ENCODE measurements at places on chromosomes 1 and 21.

DNA sequence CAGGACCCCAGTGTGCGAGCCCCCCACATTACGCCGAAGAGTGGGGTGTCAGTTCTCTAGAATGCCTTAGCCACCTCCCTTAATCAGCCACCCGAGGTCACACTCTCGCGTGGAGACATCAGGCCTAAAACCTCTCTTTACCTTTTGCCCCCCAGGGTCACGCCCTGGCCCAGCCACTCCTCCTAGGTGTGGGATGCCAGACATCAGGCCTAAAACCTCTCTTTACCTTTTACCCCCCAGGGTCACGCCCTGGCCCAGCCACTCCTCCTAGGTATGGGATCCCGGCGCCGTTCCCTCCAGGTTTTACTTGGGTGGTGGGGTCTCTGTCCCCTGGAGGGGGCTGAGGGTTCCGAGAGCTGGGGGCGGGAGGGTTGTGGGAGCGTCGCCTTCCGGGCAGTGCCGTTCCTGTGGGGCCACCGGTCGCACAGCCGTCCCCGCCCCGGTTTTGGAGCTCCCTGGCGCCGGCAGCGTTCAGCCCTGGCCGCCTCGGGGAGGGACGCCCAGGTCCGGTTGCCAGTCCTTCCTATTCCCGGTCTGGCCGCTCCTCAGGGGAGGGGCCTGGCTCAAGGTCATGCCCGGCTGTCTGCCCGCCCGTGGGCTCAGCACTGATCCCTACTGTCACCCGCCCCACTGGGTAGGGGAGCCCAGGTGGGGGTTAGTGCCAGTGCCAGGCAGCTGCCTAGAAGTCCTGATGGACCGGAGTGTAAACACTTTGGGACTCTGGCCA is 882 bp downstream of the VPS13D start:
- DNase-seq = no peak

- DNase-seq = peak; percentile 45
Measured at GRCh38 chr1:228149406-228150119, at the start of gene GJC2. GJC2 (plus strand) TSS chr1:228149930; CDS start chr1:228157759, 7,829 bp downstream.

DNA sequence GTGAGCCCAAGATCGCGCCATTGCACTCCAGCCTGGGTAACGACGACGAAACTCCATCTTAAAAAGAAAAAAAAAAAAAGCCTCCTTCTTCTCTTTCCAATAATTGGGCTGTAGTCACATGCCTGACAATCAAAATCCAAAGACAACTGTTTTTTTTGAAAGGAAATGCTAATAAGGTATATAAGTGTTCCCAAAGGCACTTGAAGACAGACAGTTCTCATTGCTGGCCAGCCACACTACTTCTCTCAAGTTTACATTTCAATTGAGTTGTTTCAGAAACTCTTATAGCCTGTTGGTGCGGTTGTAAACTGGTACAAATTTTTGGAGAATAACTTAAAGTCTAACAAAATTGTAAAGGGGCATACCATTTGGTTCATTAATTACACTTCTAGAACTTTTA is 23.3 kb downstream of the GATAD2B start:
- no peak for DNase-seq

- no peak for DNase-seq
Measured at GRCh38 chr1:57124768-57125446, 159.1 kb upstream of the C8B start.

DNA sequence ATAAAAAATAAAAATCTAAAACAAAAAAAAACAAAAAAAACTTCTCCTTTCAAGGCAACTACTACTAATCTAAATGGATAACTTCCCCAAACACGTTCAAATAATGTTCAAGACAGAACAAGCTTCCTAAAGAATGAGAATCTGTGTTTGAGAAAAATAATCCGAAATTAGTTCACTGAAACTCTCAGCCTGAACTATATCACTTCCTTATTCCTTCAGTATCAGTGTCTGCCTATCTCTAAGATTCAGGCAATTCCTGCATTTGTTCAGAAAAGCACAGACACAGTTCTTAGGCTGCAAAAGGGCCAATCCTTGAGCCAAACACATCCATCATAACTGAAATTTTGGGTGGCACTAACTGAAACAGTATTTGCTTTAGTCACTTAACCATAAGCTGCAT is 22.4 kb downstream of the DSTYK start:
- no peak for DNase-seq

- no peak for DNase-seq
Measured at GRCh38 chr21:28683982-28684752, 308.5 kb downstream of the LTN1 start.

- DNase-seq = no peak
Measured at GRCh38 chr1:231279683-231280082, 38.7 kb downstream of the GNPAT start.

GRCh38 chr1:23576338-23577055 is 17.2 kb upstream of the ID3 start:
- no peak for DNase-seq

GRCh38 chr1:43949678-43950077 is 2.9 kb downstream of the IPO13 start:
- DNase-seq = no peak

DNA sequence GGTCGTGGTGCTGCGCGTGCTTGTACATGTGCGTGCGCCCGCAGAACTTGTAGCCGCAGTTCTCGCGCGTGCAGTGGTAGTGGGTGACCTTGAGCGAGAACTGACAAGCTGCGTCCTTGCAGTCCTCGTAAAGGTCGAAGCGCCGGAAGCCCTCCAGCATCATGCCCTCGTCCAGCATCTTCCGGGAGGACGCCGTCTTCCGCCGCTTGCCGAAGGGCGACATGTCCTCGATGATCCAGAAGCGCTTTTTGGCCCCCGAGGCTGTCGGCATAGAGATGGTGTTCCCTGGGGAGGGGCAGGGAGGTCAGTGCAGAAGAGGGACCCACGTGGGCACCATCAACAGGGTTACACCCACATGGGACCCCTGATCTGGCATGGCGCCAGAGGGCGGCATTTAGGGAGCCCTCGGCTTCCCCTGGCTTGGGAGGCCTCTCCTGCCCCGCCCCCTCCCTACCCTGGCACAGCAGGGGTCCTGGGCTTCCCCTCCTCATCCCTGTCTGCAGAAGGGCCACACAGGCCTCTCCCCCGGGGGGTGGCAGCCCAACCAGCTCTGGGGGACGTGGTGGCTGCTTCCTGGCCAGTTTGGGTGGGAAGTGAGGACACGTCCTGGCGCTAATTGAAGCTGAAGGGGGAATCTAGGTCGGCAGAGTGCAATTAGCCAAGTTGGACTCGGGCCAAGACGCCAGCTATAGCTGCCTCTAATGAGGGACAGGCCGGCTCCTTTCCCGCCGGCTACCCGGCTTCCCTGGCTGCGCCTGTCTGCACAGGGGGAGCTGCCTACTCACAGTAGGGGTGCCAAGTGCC is 156.5 kb downstream of the CASZ1 start:
- no peak for DNase-seq

DNA sequence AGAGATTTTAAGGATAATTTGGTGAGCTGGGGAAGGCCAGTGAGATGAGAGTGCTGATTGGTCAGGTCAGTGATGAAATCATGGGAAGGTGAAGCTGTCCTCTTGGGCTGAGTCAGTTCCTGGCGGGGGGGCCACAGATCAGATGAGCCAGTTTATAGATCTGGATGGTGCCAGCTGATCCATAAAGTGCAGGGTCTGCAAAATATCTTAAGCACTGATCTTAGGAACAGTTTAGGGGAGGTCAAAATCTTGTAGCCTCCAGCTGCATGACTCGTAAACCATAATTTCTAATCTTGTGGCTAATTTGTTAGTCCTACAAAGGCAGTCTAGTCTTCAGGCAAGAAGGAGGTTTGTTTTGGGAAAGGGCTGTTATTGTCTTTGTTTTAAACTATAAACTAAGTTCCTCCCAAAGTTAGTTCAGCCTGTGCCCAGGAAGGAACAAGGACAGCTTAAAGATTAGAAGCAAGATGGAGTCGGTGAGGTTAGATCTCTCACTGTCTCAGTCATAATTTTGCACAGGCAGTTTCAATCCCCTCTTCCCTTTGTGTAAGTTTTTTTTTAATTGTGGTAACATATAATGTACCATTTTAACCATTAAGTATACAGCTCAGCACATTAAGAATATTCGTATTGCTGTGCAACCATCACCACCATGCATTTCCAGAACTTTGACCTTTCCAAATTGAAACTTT is 39.4 kb downstream of the PTAFR start:
- no peak for DNase-seq

DNA sequence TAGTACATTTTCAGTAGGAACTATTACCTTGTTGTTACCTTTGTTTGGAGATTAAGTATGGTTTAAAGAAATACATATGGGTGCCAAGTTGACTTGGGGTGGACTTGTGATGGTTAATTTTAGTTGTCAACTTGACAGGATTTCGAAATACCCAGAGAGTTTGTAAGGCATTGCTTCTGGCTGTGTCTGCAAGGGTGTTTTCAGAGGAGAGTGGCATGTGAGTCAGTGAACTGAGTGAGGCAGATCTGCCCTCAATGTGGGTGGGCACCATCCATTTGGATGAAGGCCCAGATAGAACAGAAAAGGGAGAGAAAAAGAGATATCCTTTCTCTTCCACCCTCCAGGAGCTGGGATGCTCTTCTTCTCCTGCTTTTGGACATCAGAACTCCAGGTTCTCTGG is 315.5 kb downstream of the GPATCH2 start:
- no peak for DNase-seq

DNA sequence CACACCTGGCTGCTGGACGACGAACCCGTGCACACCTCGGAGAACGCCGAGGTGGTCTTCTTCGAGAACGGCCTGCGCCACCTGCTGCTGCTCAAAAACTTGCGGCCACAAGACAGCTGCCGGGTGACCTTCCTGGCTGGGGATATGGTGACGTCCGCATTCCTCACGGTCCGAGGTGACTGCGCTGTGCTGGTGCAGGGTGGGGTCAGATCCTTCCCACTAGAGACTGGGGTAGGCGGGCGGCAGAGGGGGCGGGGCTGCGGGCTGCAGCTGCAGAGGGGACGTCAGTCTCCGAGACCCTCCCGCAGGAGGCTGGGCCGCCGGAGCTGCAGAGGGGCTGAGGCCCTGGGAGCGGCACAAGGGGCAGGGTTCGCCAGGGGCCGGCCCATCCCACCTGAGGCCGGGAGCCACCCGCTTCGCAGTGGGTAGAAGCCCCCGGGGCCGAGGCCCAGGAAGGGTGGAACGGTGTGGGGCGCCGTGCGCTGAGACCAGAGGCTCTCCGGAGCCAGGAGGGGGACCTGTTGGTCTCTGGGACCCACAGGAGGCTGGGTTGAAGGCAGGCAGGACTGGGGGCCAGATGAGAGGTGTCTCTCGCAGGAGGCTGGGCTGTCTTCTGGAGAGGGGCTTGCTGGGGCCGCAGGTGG is 90.6 kb downstream of the TRIM11 start:
- no peak for DNase-seq

Data from tibial nerve (tissue), 4 donors.